ENCODE measurements at places on chromosomes 2 and 18.

DNA sequence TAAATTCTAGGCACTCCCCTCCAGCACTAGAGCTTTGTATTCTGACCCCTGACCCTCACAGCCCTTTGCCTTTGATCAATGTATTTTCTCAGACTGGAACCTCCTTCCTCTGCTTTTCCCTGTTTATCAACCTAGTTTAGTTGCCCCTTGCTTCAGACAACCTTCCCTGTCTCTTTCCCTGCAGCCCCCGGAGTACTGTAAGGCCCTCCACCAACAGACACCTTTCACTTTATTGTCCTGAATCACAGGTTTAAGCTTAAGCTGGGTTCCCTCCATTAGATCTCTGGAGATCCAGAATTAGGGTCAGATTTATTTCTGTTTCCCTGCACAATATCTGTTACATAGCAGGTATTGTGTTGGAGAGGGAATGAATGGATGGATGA, 140.2 kb downstream of the DDX1 start:
- no peak for DNase-seq

DNA sequence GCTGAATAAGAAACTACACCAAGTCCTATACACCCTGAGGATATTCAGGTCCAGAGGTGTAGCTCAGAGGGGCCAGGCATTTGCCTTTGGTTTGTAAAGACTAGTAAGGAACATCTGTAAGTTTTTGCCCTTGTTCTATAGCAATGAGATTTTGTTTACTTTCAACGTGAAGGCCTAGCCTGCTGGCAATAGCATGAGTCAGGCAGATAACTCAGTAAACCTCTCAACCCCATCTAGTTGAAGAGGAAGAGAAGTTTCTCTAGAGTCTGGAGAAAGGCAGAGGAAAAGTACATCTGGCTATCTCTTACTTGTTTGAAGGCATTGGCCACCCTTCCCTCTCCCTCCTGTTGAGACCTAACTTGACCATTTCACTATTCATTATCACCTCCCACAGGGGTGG, 70.3 kb upstream of the ZNF521 start:
- no peak for DNase-seq

GRCh38 chr18:24127735-24128134, 11.1 kb upstream of the CABYR start:
- no peak for DNase-seq

DNA sequence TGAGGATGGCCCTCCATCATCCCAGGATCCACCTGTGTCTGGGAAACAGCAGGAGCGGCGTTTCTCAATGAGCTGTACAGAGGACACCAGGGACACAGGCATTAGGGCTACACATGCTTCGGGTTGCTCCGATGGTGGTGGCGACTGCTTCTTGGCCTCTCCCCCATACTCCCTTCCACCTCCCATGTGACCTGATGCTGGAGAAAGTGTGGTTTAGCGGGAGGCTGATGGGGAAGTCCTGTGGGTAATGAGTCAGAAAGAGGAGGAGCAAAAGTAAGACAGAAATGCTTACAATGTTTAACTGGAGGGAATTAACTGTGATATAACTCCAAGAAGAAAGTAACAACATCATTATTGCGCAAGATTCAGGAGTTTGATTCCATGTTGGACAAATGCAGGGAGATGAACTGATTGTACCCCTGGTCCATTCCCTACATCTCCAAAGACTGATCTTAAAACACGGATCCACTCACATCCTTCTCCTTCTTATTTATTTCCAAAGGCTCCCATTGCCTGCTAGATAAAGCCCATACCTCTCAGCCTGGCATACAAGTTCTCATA, 186.6 kb downstream of the NRP2 start:
- no peak for DNase-seq

GRCh38 chr2:139917690-139918384, 1137.6 kb upstream of the NXPH2 start:
- no peak for DNase-seq

DNA sequence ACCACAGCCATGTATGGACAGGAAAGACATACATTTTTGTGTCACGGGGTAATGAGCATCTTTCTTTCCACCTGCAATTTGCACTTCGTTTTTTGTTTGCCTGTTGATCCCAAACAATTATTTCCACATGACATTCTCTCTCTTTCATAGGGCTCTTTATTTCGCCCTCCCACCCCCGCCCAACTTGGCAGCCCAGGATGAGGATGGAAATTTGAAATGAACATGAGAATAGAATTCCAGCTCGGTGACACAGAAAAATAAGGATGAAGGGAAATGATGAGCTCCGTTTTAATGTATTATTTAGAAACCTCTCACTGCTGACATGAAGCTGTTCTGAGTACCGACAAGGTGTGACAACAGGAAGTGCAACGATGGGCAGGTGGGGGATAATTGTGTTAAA, 443.3 kb downstream of the SOCS6 start:
- no peak for DNase-seq

- no peak for DNase-seq
Measured at GRCh38 chr2:109069331-109070194, 59.4 kb upstream of the SH3RF3 start.

DNA sequence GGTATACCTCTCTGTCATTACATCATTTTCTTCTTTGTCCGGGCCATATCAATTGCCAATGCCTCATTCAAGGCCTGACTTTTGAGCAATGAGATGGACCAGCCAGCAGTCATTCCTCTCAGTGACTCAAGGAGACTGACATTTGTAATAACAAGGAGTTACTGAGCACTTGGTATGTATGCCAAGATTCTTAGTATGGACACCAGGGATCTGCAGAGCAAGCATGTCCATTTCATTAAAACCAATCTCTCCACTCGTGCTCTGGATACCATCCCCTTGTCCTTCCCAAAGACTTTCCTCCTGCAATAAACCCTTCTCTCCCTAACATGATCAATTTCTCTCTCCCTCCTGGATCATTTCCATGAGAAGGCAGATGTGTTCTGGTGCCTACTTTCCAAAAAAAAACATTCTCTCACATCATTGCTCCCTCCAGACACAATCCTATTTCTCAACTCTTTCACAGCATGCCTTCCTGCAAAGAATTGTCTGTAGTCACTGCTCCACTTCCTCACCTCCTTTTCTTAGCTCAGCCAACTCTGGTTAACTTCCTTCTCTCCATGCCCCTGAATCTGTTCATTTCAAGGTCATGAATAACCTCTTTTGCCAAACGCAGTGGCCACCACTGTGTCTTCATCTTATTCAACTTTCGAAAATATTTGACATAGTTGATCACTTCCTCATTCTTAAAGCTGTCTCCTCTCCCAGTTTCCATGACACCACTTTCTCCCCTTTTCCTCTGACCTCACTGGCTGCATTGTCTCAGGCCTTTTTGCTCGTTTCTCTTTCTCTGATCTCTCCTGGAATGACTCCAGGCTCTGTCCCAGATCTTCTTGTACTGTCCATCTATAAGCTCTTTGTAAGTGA, 102.8 kb upstream of the CYP1B1 start:
- DNase-seq, result no peak

- DNase-seq, result no peak
Measured at GRCh38 chr2:68263632-68264031, 11.3 kb upstream of the PPP3R1 start.

DNA sequence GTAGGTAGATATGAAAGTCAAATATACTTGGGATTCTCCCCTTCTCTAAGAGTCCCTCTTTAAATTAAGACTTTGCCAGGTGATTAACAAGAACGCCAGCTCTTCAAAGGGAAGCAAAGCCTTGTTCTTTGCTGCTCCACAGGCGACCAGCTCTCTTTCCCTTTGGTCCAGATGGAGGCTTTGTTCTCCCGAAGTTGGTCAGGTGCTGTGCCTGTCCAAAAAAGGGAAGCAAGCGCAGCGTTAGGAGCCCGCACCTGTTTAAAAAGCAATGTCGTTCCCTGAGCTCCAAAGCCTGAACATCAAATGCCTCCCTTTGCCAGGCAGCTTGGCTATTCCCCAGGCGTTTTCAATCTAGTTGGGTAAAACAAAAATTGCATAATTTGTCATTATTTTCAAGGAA, 1913.1 kb upstream of the PIK3C3 start:
- DNase-seq, result no peak

DNA sequence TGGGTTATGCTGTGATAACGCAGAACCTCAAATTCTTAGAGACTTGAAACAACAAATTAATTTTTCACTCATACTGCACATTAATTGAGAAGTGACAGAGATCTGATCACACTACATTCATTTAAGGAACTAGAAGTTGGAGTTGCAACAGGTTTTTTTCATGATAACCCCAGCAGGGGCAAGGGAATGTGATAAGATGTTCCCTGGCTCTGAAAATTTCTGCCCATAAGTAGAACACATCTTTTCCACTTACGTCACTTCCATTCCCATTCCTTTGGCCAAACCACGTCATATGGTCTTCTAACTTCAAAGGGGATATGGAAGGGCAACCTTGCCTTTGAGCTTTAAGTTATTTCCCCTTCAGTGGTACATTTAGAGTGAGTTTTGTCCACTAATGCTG, 29.7 kb upstream of the PSME4 start:
- no peak for DNase-seq

GRCh38 chr2:105798595-105798994, 53.9 kb downstream of the NCK2 start:
- no peak for DNase-seq

DNA sequence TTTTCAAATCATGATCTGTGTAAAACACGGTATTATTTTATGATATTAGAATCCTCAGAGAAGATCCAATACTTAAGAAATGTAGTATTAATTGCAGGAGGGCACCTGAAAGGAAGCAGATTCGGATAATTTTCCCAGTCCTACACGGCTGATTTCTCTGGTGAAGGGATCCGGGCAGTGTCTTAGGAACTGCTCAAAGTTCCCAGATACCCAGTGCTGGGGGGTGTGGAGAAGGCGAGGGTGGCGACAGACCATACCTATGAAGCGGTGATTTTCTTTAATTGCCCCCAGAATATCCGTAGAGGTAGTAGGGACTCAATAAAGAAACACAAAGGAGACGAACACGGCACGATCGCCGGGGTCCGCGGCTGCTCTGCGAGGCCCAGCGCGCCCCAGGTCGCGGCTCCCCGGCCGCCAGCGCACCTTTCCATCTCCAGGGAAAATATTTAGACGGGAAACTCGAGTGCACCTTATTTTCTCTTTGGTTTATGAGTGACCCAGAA, 1.4 kb upstream of the SOX11 start:
- DNase-seq, result no peak

DNA sequence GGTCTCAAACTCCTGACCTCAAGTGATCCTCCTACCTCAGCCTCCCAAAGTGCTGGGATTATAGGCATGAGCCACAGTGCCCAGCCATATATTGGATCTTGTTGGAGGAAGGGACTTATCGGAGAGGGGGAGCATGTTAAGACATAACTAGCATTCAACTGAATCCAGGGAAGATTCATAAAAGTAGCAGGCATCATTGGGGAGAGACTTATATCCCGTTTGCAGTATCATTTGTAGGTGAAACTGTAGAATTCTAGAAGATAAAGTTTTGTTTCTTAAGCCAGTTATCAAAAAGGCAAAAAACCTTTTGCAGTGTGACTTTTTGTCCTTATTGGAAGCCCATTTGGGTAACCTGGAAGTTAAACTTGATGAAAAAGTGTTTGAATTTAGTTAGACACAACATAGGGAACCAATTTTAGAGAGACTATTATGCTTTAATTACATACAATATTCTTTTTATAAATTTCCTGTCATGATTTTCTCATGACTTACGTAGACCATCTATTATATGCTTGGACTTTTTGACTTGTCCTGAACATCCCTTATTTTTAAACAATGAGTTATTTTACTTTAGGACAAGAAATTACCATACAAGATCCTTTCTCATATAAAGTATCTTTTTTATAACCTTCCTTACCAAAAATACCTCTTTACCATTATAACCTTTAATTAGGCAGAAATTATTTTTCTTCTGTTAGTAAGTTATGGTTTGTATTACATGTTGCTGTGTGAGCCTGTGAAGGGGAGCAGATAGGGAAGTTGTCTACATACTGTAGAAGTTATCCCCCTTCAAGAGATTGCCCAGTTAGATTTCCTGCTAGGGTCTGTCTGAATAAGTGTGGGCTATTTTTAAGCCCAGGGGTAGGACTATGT, 20.3 kb downstream of the RAB3GAP1 start:
- no peak for DNase-seq

GRCh38 chr2:159129269-159129668, 157.2 kb downstream of the WDSUB1 start:
- no peak for DNase-seq

DNA sequence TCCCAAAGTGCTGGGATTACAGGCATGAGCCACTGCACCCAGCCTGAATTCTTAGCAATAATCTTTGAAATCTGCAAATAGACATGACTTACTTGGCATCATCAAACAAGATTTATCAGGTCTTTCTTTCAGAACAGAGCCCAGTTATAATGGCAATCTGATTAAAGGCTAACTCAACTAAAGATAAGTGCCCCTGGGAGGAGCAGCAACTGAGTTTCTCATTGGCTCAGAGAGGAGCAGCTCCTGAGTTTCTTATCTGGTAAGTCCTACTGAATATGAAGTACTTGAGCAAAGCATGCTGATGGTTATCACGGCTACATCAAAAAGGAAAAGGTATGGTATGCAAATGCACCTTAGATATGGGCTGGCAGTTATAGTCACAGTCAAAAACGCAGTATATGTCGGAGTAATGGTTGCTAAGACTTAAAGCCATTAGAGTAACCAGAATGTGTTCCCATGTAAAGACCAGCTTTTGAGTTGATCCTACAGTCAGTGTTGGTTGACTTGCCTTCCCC, 15.0 kb upstream of the AP1S3 start:
- no peak for DNase-seq

DNA sequence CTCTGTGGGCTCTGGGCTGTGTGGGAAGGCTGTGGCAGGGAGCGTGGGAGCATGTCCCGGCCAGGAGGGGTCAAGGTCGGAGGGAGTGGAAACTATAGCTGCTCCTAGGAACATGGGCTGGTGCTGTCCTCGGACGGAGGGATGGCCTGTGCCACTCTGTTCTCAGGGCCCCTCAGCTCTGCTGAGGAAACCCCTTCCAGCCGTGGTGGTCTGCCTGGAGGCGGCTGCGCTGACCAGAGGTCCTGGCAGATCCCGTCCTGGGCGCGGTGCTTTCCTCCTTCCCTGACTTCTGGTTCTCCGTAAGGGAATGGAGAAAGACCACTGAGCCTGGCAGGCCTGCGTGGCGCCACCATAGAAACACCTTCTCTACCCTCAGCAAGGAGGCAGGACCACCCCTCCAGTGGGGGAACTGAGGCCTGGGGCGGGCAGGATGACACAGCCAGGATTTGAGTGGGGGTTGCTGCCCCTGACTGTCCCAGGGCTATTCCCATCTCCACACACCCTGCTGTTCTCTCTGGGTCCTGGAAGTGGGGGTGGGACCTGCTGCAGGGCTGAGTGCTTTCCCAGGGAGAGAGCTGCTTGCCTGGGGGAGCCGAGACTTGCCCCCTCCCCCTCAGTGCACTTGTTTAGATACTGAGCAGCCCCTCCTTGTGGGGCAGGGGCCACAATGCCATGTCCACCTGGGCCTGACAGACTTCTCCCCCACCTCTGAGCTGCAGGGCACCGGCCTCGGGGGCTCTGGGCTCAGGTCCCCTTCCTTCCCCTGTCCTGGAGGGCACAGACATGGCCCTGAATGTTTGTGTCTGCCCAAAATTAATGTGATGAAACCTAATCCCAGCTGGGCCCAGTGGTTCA, 301.0 kb upstream of the HS6ST1 start:
- no peak for DNase-seq

GRCh38 chr2:20664431-20665242, 2.3 kb upstream of the GDF7 start:
- DNase-seq, result no peak

GRCh38 chr18:13525381-13526029, 200.9 kb downstream of the FAM210A start:
- DNase-seq, result no peak

GRCh38 chr2:213787869-213788268, 503.6 kb downstream of the SPAG16 start:
- no peak for DNase-seq

- DNase-seq, result no peak
Measured at GRCh38 chr2:241356871-241357260, 781 bp downstream of the FARP2 start.

Data from stimulated activated effector memory CD8-positive, alpha-beta T cell treated with anti-CD3 and anti-CD28 coated beads, Interleukin-12 subunit alpha, Interleukin-12 subunit beta, amount 100 ng/mL, for 72 hours (primary cell).